ENCODE measurements at places on chromosomes 13 and 19.
A peak's percentile ranks its signal among the peaks of the same experiment; 100 is the strongest.

DNA sequence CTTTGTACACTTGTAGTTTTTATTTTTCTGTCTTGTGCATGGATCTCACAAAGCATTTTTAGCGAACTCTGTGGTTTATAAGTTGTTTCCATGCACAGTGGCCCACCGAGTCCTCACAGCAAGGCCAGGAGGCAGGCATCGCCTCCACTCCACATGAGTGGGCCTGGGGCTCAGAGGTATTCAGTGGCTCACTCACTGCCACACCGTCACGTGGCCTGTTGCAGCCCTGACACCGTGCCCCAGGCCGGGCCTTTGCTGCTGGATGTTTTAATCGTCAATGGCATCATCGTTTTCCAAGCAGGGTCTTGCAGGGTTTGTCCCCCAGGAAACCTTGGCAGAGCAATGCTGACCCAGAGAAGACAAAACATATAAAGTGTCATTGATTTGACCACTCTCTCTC, 59.8 kb downstream of the SPACA7 start:
- no peak for DNase-seq

DNA sequence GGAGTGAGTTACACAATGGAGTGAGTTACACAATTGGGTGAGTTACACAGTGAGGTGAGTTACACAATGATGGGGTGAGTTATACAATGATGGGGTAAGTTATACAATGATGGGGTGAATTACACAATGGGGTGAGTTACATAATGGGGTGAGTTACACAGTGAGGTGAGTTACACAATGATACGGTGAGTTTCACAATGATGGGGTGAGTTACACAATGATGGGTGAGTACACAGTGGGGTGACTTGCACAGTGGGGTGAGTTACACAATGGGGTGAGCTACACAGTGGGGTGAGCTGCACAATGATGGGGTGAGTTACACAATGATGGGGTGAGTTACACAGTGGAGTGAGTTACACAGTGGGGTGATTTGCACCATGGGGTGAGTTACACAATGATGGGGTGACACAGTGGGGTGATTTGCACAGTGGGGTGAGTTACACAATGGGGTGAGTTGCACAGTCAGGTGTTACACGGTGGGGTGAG, 52.5 kb upstream of the GAS6 start:
- no peak for DNase-seq

- no peak for DNase-seq
Observed at GRCh38 chr19:32257326-32258073, 87.9 kb upstream of the ZNF507 start.

GRCh38 chr13:26557393-26558073, at the start of gene WASF3:
TSS of gene WASF3 (plus strand) at chr13:26557683. CDS start at chr13:26642271, 84,588 bp downstream.
- DNase-seq = no peak

- no peak for DNase-seq
Observed at GRCh38 chr19:43731846-43732245, 16.0 kb downstream of the IRGC start.

GRCh38 chr13:38755793-38756192, 68.9 kb downstream of the FREM2 start:
- DNase-seq = no peak

DNA sequence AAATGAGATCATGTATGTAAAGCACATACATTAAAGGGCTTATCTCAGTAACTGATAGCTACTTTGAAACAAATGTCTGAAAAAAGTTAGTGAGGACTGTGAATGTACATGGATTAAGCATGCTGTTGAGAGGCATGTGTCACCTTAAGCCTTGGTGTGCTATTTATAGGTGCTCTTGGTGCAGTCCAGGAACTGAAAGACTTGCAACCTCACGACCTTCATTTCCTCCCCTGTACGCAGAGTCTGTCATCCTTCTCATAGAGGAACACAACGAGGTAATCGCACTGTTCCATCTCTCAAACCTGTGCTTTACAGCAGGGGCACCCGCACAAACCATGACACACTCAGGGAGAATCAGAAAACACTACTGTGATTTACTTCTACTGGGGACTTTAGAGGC, 65.6 kb downstream of the UFM1 start:
- no peak for DNase-seq

- peak; percentile 97 for DNase-seq
Observed at GRCh38 chr19:57389730-57390598, at the start of gene ZNF548. TSS of gene ZNF548 (plus strand) at chr19:57389854. CDS start at chr19:57390100, 246 bp downstream.

GRCh38 chr19:41734585-41734984, 20.7 kb upstream of the CEACAM6 start:
- no peak for DNase-seq

- no peak for DNase-seq
Observed at GRCh38 chr19:52961981-52962380, 700 bp downstream of the ZNF816 start.

DNA sequence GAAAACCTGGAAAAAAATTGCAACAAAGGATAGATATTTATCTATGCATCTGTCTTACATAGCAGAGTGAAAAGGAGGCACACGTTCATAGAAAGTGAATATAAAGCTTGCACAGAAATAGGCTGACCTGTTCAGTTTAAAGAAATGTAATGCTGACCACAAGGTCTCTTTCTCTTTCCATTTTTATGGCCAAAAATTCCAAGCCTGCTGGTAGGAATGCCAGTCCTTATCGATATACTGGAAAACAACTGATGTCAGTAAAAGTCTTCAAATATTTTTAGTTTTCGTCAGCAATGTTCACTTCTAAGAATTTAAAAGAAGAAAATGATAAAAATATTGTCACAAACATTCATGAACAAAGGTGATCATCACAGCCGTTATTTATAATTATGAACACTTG, 59.0 kb upstream of the MCF2L start:
- DNase-seq = no peak

GRCh38 chr13:21242236-21242635, 65.8 kb downstream of the MRPL57 start:
- DNase-seq = no peak

DNA sequence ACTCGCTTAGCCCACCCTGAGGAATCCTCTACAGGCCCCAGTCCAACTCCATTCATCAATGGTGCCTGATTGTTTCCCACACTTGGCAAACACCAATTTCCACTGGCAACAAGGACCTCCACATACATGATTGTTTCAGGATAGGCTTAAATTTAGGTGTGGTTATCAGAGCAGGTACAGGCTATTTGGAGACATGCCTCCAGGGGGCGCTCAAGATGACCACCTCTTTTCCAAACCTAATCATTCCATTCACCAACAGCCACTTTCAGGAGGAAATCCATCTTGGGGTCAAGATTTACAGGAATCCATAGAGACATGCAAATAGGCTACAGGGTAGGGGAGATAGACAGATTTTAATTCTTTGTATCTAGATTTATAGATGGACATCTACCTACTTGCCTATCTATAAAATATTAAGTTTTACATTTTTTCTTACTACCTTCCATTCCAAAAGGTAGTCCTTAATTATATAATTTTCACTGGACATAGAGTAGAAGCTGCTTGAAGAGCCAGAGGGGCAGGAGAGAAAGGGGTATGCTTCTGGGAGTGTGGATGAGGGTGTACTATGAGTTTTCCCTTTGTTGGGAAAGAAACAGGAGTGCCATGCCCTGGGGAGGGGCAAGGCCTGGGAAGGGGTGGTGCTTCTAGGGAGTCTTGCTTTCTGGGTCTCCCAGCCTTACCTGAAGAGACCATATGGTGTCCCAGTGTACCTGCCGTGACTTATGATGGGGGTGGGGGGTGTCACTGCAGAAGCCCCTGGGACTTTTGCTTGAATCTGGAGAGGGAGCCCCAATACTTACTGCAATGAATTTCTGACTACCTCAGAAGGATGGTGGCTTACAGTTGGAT, 14.1 kb upstream of the PCDH8 start:
- DNase-seq = no peak

DNA sequence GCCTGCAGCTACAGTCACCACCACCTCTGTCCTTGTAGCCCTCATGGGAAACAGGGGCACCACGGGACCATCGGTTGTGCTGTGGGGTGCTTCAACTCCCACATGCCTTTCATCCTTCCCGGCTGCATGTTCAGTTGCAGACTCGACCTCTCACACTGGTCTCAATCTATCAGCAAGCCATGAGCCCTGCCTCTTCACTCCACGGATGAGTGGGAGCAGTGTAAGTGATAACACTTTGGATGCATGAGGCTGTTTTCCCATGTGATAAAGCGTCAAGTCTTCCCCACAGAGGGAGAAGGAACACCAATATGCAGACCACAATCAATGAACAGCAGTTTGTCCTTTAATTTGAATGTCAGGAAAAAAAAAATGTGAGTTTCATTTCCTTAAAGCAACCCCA, 12.2 kb downstream of the SERP2 start:
- no peak for DNase-seq
